Heart right ventricle (tissue), 16 donors: ENCODE measurements at places on chromosomes 1 and 21. TPM values are rescaled to one million over a fixed set of nuclear protein-coding genes. Genes with fewer than 3 reads are reported as not detected.

DNA sequence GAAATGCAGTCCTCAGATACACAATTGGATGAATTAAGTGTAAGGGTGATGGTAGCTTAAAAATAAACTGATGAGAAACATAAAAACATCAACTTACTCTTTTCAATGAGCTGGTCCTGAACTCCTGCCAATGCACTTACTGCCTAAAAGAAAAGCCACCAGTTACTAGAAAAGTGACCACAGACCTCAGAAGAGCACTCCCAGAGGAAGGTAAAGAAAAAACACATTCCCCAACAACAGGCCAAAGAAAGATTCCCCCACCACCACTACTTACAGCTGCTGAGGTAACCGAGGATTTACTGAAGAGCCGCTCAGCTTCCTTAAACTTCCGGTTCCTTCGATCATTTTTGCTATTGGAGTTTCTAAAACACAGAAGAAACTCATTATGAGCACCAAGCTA lies 5.4 kb downstream of the MEAF6 start:
- H3K27me3 ChIP-seq: no peaks in the 10 kb centered on the region
- DNase-seq: no peak
- H3K4me1 ChIP-seq: peaks cover 6% of the 10 kb centered on the region
- no peak overlapping the region for H3K4me3 ChIP-seq
- peaks cover 89% of the 10 kb centered on the region for H3K36me3 ChIP-seq

GRCh38 chr21:28066596-28067387 lies 925.9 kb downstream of the LTN1 start:
- H3K27ac ChIP-seq: no peak overlapping the region
- H3K27me3 ChIP-seq: no peaks in the 10 kb centered on the region
- H3K4me1 ChIP-seq: peaks cover 26% of the 10 kb centered on the region
- DNase-seq: no peak
- no peaks in the 10 kb centered on the region for H3K36me3 ChIP-seq

The MAN1C1 gene
- 13.6 TPM for total RNA-seq

- peaks cover 21% of the 10 kb centered on the region for H3K36me3 ChIP-seq
- no peaks in the 10 kb centered on the region for H3K27me3 ChIP-seq
- DNase-seq: no peak
- H3K4me3 ChIP-seq: peak overlapping the region; percentile 80
- H3K4me1 ChIP-seq: peaks cover 38% of the 10 kb centered on the region
These were observed 1.1 kb downstream of the SERBP1 start for GRCh38 chr1:67429011-67429527.

The SLC44A3 gene
- total RNA-seq: 5.6 TPM

GRCh38 chr1:185803241-185803640 lies 69.0 kb downstream of the HMCN1 start:
- no peaks in the 10 kb centered on the region for H3K36me3 ChIP-seq
- no peaks in the 10 kb centered on the region for H3K4me1 ChIP-seq
- no peak for DNase-seq
- H3K27ac ChIP-seq: no peak overlapping the region

DNA sequence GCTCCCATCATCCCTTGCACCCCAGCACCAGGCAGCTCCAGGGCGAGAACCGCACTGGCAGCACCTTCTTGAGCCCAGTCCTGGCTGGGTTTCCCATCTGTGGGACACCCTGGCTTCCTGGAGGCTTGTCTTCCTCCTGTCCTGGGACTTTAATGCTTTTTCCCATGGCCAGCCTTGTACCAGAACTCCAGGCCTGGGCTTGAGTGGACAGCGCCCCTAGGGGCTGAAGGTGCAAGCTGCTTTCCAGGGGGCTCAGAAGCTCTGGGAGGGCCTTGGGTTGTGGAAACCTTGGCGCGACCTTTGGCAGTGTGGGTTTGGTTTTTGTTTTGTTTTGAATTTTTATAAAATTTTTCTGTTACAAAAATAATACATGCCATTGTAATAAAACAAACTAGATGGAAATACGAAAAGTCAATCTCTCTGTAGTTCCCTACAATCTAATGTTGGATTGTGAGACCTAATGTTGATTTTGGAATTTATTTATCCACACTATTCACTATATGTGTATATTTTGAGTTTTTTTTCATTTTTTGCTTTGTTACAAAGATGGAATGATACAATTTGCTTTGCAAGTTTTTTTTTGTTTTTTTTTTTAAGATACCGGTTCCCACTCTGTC lies 33.8 kb upstream of the RPL11 start:
- no peaks in the 10 kb centered on the region for H3K27me3 ChIP-seq
- H3K4me3 ChIP-seq: no peak overlapping the region
- no peaks in the 10 kb centered on the region for H3K36me3 ChIP-seq
- H3K27ac ChIP-seq: no peak overlapping the region
- peak; percentile 51 for DNase-seq
- no peaks in the 10 kb centered on the region for H3K4me1 ChIP-seq

The CHML gene
- total RNA-seq: 4.9 TPM

DNA sequence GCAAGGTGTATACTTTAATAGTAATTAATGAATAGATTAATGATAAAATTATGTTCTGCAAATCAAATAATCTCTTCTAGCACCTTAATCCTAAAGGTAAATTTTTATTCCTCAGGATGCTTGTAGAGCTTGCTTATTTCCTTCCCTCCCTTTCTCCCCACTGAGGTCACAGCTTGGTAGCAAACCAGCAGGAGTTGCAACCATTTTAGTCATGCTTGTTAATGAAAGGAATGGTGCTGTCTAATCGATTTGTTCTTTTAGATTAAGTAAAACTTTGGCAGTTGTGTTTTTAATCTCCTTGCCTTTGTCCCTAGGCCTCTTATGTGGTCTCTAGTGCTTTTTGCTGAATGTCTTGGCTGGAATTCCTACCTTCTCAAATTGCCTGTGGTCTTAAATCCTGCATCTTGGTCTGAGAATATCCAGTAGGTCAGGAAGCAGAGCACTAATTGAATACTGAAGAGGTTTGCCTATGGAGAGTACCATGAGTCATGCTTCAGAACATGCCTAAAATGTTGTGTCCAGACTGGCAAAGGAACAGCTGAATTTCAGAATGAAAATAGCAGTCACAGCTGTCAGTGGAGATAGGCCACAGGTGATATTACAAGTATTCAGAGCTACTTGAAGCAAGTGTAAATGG lies 36.3 kb upstream of the RWDD3 start:
- H3K27ac ChIP-seq: peak overlapping the region; percentile 68
- no peak overlapping the region for H3K4me3 ChIP-seq
- no peak for DNase-seq
- no peaks in the 10 kb centered on the region for H3K27me3 ChIP-seq

The ZNF593OS gene
- not detected for total RNA-seq

DNA sequence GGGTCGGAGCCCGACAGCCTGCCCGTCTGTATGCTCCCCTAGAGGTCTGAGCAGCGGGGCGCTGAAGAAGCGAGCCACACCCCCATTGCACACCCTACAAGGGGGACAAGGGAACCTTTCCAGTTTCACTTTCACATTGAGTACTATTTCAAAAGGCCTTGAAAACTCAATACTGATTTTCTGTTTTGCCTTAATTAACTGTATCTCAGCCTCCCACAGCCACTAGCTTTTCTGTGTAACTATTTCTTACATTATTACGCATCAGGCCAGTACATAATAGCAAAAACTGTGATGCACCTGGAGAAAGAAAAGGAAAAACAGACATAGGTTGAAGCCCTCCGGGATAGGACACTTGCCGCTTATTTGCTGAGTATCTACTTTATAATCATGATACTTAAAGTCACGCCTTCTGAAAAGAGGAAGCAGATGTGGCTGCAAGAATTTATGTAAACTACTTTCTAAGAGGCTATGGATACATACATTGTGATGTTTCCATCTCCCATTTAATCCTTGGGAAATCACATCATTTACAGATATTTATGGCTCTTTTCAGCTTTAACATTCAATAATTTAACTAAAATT lies 1719.5 kb downstream of the MRPL39 start:
- no peaks in the 10 kb centered on the region for H3K4me1 ChIP-seq
- H3K36me3 ChIP-seq: no peaks in the 10 kb centered on the region
- no peak overlapping the region for H3K4me3 ChIP-seq

DNA sequence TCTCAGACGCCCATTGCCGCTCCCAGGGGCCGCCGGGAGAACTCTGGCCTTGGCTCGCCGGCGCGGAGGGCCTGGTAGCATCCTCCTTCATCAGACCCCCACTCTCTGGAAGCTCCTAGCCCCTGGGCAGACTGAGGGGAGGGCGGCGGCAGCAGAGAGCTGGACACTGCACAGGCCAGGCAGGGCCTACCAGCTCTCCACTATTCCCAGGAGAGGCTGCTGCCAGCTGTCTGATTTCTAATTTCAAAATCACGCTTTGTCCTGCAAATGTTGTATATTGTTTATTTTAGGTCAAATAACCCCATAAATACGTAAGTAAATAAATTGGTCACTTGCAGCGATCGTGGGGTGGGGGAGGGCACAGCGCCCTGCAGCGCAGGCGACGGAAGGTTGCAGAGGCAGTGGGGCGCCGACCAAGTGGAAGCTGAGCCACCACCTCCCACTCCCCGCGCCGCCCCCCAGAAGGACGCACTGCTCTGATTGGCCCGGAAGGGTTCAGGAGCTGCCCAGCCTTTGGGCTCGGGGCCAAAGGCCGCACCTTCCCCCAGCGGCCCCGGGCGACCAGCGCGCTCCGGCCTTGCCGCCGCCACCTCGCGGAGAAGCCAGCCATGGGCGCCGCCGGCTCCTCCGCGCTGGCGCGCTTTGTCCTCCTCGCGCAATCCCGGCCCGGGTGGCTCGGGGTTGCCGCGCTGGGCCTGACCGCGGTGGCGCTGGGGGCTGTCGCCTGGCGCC lies at the start of gene MTARC1:
TSS of gene MTARC1 (plus strand) at position 577 of the 732 bp plus-strand sequence. CDS start at position 609, 32 bp downstream.
- H3K4me1 ChIP-seq: peaks cover 17% of the 10 kb centered on the region
- peak; percentile 78 for DNase-seq
- peak within 1 kb of the TSS; percentile 75 for H3K4me3 ChIP-seq
- H3K27ac ChIP-seq: peak within 1 kb of the TSS; percentile 33

The PTGS2 gene
- total RNA-seq: 0.30 TPM

DNA sequence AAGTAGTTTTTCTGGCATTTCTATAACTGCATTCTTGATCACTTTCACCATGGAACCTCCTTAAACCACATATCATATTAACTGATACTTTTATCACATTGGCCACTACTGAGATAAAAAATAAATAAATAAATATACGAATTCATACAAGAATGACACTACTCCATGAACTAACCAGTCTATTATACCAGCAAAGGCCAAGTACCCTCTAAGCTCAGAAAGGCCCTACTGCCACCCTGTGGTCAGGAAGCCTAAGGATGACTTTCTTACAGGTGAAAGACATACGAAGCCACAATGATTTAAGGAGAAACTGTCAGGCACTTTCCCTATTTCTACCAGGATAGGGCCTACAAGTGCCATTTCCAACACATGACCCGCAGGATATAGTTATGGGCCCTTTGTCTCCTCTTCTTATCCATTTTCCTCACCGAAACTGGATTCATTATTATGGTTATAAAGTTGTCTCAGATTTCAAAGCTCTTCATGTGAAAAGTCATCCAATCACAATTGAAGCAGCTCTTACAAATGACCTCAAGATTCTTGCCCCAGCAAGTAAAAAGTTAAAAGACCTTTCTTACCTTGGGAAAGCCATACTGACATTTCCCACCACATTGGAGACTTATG lies 23.9 kb downstream of the DNAJC8 start:
- H3K27me3 ChIP-seq: no peaks in the 10 kb centered on the region
- no peak for DNase-seq
- no peak overlapping the region for H3K4me3 ChIP-seq
- H3K27ac ChIP-seq: no peak overlapping the region
- peaks cover 86% of the 10 kb centered on the region for H3K36me3 ChIP-seq

The FCRL1 gene
- total RNA-seq: not detected

The PRSS38 gene
- total RNA-seq: not detected

The DNAJC11 gene
- 60.8 TPM for total RNA-seq

- H3K27me3 ChIP-seq: no peaks in the 10 kb centered on the region
- peaks cover 27% of the 10 kb centered on the region for H3K4me1 ChIP-seq
- no peaks in the 10 kb centered on the region for H3K36me3 ChIP-seq
- no peak overlapping the region for H3K4me3 ChIP-seq
- no peak overlapping the region for H3K27ac ChIP-seq
- no peak for DNase-seq
These were observed 71.7 kb upstream of the WDR26 start for GRCh38 chr1:224506141-224506814.

The NDUFS5 gene
- 611 TPM for total RNA-seq

GRCh38 chr1:90911353-90911752 lies 110.5 kb downstream of the ZNF644 start:
- no peak for DNase-seq
- H3K4me3 ChIP-seq: no peak overlapping the region
- H3K27ac ChIP-seq: no peak overlapping the region
- no peaks in the 10 kb centered on the region for H3K27me3 ChIP-seq
- H3K4me1 ChIP-seq: no peaks in the 10 kb centered on the region

DNA sequence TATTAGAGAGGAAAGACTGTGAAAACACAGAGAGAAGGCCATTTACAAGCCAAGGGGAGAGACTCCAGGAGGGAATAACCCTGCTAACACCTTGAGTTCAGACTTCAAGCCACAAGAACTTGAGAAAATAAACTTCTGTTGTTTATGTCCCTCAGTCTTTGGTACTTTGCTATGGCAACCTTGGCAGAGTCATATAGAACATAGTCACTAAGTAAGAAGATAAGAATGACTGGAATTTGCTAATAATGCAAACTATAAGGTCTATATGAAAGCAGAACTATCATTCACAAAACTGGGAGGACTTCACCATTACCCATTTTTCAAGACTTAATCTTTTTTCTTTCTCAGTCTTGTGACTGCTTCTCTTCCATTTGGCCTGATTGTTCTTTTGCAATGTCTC lies 767.3 kb upstream of the ADAMTS5 start:
- H3K4me1 ChIP-seq: no peaks in the 10 kb centered on the region
- DNase-seq: no peak
- no peaks in the 10 kb centered on the region for H3K36me3 ChIP-seq
- H3K4me3 ChIP-seq: no peak overlapping the region
- no peaks in the 10 kb centered on the region for H3K27me3 ChIP-seq
- H3K27ac ChIP-seq: no peak overlapping the region

DNA sequence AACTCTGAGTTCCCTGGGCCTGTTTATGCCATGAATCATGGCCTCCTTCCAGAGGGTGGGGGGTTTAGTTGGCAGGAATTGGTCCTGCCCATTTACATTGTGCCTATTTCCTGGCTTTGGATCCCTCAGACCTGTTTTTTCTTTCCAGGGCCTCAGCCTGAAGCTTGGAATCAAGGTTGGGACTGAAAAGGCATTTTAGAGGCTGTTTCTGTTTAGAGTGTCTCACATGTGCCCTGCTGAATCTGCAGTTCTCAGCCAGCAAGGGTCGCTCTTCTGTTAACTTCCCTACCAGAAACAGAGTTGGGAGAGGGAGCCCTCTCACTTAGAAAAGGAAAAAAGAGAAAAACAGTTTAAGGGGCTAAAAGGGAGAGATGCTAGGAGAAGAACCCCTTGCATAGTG lies 191.1 kb downstream of the PTPRC start:
- H3K36me3 ChIP-seq: no peaks in the 10 kb centered on the region
- no peak overlapping the region for H3K27ac ChIP-seq
- no peak overlapping the region for H3K4me3 ChIP-seq

The LYPD8 gene
- not detected for total RNA-seq

The PDZK1 gene
- not detected for total RNA-seq

The CHODL gene
- 0.17 TPM for total RNA-seq

- H3K4me3 ChIP-seq: peak overlapping the region; percentile 54
- DNase-seq: peak; percentile 10
- peak overlapping the region; percentile 84 for H3K27ac ChIP-seq
- peaks cover 3% of the 10 kb centered on the region for H3K4me1 ChIP-seq
- H3K27me3 ChIP-seq: no peaks in the 10 kb centered on the region
These were observed 547 bp downstream of the PDPN start for GRCh38 chr1:13583966-13584791.
